ENCODE measurements at places on chromosomes 3 and 15. TPM values are rescaled to one million over a fixed set of nuclear protein-coding genes. Genes with fewer than 3 reads are reported as not detected.

- no peak for DNase-seq
These were observed 101.2 kb downstream of the NFKBIZ start for GRCh38 chr3:101950510-101950909.

DNA sequence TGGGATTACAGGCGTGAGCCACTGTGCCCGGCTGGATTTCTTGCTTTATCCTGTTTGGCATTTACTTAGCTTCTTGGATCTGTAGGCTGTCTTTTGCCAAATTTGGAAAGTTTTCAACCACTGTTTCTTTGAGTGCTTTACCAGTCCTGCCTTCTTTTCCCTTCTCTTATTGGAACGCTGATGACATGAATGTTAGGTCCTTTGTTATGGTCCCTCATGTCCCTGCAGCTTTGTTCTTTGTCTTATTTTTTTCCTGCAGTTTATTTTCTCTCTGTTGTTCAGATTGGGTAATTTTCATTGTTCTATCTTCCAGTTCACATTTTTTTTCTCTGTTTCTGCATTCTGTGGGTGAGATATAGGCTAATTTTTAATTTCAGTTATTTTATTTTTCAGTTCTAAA lies 25.0 kb downstream of the SH3GL3 start:
- DNase-seq: no peak

DNA sequence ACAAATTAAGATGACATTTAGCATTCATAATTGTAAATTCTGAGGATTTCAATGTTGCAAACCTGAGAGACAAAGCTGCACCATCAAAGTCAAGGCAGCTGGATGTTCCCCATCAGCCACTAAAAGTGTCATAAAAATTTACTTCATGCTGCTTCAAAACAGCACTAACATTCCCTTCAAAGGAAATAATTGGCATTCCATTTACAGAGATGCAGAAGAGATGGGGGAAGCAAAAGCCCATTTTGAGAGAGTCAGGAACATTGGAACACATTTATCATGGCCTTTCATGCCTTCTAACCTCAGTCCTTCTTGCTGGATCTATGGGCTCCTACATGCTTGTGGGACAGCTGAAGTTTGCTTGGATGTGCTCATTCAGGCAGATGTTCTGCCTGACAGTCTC lies 6.4 kb upstream of the TMEM158 start:
- no peak for DNase-seq

- DNase-seq: no peak
These were observed 108.3 kb downstream of the TFDP2 start for GRCh38 chr3:142040941-142041491.

DNA sequence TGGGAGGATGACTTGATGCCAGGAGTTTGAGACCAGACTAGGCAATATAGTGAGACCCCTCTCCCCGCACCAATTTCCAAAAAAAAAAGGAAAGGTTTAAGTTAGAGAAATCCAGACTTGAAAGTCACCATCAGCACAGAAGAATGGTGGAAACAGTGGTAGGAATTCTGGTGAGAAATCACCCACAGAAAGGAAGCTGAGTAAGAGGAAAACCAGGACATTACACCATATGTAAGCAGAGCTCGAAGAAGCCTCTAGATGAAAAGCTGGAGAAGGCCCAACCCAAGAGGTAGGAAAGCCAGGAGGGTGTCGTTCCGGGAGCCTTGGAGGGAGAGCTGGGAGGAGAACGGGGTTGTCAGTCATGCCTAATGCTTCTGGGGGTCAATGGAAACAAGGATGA lies 40.5 kb downstream of the RASGRP1 start:
- no peak for DNase-seq

- no peak for DNase-seq
These were observed 183.6 kb upstream of the TLE3 start for GRCh38 chr15:70281261-70281810.

DNA sequence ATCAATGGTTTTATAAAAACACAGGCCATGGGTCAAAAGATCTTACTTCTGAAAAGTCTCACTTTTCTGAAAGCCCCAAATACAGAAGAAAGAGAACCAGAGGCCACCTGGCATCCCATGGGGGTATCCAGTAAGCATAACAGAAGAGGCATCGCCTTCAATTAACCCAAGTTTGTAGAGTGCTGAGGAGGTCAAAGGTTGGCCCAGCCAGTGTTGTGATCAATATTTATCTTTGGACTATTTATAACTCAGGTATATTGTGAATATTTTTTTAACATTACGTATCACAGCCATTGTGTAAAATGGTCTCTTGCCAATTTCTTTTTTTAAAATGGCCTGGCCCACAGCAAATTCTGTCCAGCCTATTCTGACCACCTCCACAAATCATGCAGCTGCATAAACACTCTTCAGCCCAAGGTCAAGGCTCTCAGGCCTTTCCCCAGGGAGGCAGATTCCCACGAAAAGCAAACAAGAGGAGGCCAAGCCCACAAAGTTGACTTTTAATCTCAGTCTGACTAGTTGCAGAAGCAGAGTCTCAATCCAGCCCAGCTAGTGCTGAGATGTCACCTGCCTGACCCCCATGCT lies 26.2 kb upstream of the SPTBN5 start:
- DNase-seq: no peak

DNA sequence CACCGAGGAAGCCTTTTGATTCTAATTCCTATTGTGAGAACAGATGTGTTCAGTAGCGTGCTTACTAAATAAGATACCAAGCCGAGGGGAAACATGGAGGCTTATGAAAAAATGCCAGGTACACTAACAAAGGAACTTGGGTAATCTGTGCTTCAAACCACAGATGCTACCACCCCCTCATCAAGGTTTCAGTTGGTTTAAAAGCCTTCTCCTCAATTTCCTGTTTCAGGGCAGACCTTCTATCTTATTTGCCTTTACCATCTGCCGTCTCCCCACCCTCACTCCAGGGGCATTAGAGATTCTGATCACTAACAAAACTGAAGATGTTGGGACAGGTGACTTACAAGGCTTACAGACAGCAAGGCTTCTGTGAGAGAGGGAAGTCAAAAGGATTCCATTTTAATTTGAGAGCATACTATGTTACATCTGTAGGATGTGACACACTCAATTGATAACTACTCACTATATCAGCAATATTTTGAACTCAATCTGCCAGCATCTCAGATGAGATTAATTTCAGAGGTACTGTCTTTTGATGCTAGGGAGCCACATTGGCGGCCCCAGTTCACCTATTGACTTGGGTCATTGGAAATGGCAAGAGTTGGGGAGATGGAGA lies 60.6 kb upstream of the PLCL2 start:
- DNase-seq: peak; percentile 54

DNA sequence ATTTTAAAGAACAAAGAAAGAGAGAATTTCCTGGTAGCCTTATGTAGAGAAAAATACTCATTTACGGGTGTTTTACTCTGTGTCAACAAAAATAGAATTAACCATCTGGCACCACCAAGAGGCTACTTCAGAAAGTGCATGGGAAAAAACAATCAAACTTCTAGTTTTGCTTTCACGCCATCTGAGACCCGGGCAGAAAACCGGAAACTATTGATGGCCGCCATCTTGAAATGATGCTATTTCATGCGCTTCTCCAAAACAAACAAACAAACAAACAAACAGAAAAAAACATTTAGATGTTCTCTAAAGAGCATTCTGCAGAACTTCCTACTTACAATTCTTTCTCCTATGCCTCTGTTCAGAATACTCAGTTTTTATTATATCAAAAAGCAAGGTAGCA lies 49.4 kb upstream of the SYNPR start:
- DNase-seq: no peak

DNA sequence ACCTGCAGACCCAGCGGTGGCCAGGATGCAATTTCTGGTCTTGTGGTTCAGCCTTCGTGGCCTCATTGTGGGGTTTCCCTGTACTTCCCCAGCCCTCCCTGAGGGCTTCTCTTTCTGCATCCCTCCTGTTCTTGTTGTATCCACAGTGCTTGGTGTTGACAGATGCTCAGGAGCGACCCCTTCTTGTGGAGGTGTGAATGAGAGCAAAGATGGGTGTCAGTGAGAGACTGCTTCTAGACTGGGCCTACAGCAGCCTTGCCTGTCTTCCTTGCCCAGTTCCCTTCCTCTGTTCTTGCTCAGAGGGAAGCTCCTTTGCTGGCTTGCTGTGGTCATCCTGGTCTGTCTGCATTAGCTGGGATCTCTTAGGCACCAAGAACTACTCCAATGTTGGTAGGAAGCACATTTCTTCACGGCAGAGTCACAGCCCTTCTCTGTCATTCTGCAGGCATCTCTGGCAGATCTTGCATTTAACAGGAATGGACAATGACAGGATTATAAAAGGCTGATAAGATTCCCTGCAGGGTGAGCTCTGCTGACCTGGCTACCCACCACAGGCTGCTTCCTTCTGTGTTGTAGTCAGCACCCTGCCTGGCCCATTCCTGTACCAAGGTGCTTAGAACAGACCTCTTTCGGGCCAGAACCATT lies 317.8 kb upstream of the C2CD4B start:
- no peak for DNase-seq

DNA sequence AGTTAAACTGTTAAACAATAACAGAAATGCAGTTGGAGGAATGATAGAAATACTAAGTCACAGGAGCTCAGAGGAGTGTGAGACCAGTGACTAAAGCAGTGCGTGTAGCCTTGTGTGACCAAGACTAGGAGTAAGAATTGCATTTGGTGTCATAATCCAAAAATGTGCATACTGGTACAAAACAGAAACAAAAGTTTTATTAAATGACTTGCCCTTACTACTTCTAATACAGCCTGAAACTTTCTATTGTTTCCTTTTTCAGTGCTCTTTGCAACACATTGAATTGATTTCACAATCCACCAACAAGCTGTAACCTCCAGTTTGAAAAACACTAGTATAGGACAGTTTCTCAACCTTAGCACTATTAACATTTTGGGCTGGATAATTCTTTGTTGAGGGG lies 17.1 kb downstream of the SNX1 start:
- DNase-seq: no peak

- no peak for DNase-seq
These were observed 87.9 kb downstream of the ITPR1 start for GRCh38 chr3:4581124-4581424.

GRCh38 chr15:63465104-63465503 lies 39.3 kb upstream of the USP3 start:
- DNase-seq: no peak

DNA sequence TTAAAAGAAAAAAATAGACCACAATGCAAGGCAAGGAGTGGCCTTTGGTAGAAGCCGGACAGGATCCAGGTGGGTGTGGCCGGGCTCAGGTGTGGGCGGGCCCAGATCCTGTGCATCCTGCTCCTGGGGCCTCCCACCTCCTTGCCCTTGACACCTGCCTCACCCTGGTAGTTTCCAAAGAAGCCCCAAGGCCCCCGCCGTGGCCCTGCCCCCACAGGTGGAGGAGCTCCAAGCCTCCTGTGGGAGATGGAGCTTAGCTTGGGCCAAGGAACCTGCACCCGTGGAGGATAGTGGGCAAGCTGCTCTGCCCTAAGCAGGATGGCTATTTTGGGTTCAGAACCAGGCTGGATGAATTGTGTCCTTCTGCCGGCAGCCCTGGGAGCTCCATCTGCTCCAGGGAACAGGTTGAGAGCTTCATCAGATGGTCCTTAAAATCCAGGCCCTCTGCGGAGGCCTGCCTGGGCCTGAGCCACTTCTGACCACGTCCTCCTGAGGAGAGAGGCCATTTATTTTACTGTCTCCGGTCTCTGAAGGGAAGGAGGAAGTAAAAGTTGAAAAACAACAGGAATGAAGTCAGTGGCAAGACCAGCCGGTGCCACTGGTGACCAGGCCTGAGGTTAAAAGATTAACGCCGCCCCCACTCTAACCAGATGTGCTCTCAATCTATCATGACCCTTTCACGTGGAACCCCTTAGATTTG lies 53.9 kb upstream of the KLF13 start:
- no peak for DNase-seq

DNA sequence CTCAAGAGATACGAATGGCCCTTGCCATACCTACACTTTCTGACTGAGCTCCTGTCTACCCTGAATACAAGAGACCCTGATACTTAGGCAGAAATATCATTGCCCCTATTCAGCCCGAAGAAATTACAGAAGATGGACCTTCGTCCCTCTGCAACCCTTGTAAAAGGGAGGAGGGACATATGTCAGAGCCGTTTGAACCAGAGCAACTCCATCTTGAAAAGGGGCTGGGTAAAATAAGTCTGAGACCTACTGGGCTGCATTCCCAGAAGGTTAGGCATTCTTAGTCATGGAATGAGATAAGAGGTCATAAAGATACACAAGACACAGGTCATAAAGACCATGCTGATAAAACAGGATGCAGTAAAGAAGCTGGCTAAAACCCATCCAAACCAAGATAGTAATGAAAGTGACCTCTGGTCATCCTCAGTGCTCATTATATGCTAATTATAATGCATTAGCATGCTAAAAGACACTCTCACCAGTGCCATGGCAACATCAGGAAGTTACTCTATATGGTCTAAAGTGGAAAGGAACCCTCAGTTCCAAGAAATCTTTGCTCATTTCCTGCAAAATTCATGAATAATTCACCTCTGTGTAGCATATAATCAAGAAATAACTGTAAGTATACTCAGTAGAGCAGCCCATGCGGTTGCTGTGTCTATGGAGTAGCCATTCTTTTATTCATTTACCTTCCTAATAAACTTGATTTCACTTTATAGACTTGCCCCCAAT lies 49.7 kb upstream of the GPD1L start:
- DNase-seq: no peak

DNA sequence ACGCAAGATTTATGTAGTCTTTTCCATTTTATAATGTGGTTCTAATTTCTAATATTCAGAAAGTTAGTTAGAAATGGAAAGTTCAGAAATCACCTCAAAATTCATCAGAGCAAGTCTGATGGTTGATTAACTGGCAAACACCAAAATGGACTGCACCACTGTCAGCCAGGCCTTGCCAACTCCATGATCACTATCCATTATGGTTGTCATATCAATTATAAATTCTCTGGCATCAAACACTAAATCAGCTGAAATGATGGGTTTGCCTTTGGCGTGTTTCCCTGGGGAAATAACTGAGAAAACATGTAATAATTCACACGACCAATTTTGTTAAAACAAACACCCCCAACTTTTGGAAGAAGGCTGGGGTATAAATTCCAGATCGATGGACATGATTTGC lies 219.4 kb downstream of the CDIN1 start:
- no peak for DNase-seq

- DNase-seq: no peak
These were observed 113.8 kb downstream of the ADCY5 start for GRCh38 chr3:123335007-123335670.

DNA sequence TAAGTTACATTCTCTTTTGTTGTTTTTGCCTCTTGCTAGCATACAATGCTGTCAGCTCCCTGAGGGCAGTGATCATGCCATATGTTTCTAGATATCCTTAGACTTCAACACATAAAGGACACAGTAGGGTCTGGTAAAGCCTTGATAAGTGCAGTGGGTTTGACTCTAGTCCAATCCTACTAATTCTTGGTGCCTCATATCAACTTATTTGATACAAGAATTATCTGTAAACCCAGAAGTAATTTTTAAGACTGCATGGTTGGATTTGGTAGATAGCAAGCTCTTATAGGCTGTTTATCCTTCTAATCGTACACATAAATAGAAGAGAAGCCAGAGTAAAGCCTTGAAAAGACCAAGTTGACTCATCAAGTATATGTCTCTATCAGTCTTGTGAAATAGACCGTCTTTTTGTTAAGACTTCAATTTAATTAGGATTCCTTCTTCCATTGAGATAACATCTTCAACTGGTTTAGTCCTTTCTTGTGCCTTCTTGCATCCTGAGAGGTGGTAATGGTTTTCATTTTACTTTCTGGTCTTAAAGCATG lies 265.6 kb upstream of the CDIN1 start:
- no peak for DNase-seq

Gene SMCO1
- not detected for total RNA-seq

Gene MINDY2
- 17.3 TPM for total RNA-seq

Gene FBN1
- 0.22 TPM for total RNA-seq

Gene BSN
- total RNA-seq: 0.15 TPM

Gene SLC2A2
- not detected for total RNA-seq

Gene IL17RE
- total RNA-seq: 2.4 TPM

Gene FBXW12
- total RNA-seq: not detected

Gene CHRNB4
- not detected for total RNA-seq

Gene CFAP100
- total RNA-seq: not detected

Gene ARHGAP31
- total RNA-seq: 4.5 TPM

Gene HIGD2B
- total RNA-seq: 0.39 TPM
